ENCODE measurements at places on chromosomes 13 and 19.

GRCh38 chr13:64083396-64083795, 2667.7 kb upstream of the PCDH20 start:
- no peak for DNase-seq

GRCh38 chr13:40193286-40194223, 472.9 kb downstream of the FOXO1 start:
- DNase-seq: no peak

- DNase-seq: no peak
Observed at GRCh38 chr19:52673014-52673413, 34.9 kb upstream of the ZNF83 start.

DNA sequence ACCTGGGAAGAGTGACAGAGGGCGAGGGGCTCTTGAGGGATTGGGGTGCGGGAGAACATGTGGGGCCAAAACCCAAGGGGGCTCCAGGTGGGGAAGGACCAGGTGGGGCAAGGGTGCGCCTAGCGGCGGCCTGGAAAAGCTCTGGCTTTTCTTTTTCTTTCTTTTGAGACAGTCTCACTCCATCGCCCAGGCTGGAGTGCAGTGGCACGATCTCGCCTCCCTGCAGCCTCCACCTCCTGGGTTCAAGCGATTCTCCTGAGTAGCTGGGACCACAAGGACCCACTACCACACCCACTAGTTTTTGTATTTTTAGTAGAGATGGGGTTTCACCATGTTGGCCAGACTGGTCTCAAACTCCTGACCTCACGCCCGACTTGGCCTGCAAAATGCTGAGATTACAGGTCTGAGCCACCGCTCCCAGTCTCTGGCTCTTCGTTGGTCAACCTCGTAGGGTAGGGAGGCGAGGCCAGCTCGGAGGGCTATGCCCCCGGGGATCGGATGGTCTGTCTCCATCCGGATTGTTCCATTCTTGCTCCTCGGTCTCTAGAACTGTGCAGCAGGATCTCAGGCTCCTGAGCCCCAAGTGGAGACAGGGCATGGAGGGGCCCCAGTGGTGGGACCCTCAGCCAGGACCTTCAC, 3.7 kb downstream of the GADD45B start:
- no peak for DNase-seq

DNA sequence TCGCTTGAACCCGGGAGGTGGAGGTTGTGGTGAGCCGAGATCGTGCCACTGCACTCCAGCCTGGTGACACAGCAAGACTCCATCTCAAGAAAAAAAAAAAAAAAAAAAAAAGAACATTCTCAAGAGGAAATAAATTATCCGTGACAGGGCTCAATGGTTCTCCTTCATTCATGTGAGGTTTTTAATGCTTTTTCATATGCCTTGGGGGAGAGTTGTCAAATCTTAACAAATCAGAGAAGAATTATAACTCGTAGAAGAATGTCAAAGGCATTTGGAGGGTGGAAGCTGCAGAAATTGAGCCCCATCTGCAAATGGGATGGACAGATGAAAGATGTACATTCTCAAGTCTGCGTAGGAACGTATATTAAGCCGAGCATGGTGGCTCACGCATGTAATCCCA, 34.9 kb upstream of the HOMER3 start:
- no peak for DNase-seq

- no peak for DNase-seq
Observed at GRCh38 chr13:44300895-44301638, 72.6 kb upstream of the SERP2 start.

DNA sequence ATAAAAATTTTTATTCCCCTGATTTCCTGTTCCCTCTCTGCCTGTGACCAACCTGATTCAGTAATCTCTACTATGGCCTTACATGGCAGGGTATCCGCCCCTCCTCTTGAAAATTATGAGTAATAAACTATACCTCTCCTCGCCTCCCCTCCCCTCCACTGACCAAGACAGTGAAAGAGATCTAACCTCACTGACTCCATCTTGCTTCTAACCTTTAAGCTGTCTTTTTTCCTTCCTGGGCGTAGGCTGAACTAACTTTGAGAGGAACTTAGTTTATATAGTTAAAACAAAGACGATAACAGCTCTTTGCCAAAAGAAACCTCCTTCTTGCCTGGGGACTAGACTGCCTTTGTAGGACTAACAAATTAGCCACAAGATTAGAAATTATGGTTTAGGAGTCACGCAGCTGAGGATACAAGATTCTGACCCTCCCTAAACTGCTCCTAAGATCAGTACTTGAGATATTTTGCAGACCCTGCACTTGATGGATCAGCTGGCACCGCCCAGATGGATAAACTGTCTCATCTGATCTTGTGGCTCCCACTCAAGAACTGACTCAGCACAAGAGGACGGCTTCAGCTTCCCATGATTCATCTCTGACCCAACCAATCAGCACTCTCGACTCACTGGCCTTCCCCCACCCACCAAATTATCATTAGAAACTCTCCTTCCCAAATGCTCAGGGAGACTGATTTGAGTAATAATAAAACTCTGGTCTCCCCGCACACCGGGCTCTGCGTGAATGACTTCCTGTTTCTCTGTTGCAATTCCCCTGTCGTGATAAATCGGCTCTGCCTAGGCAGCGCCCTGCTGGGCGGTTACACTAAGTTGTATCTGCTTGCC, 187.1 kb downstream of the TDRD3 start:
- DNase-seq: no peak

DNA sequence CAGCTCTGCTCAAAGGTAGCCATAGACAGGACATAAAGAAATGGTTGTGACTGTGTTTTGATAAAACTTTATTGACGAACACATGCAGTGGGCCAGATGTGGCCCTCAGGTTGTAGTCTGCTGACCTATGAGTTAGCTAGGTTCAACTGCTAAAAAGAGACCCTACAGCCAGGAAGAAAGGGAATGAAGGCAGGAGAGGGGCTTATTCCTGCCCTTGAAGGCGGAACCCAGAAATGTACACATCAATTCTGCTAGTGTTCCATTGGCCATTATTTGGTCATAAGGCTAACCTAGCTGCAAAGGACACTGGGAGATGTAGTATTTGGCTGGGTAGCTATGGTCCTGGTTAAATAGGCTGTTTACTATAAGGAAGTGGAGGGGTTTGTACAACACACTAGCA, 18.0 kb downstream of the APBA3 start:
- DNase-seq: no peak

GRCh38 chr13:80164462-80164861, 176.5 kb downstream of the SPRY2 start:
- no peak for DNase-seq

GRCh38 chr13:38328699-38329098, 21.0 kb upstream of the UFM1 start:
- no peak for DNase-seq

- no peak for DNase-seq
Observed at GRCh38 chr19:32172566-32173160, 172.7 kb upstream of the ZNF507 start.

GRCh38 chr13:103068836-103069235, 2.6 kb upstream of the SLC10A2 start:
- DNase-seq: no peak

DNA sequence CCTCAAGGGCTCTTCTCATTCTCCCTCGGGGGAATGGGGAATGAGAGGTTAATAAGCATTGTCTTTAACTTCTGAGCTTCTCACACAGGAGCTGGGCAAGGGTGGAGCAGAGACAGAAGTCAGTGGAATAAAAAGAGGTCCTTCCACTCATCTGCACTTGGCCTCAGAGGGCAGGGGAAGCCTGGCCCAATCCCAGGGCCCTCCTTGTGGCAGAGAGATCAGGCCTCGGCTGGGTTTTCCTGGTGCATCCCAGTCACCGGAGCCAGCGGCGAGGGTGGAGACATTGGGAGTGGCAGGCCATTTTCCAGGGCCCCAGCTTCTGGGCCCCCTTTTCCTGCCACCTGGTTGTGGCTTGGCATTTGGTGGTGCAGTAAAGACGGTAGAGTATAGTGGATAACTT, 10.6 kb downstream of the CALM3 start:
- no peak for DNase-seq

- no peak for DNase-seq
Observed at GRCh38 chr19:13139633-13140311, 10.4 kb downstream of the STX10 start.

- peak; percentile 21 for DNase-seq
Observed at GRCh38 chr13:110138010-110138699, 168.8 kb downstream of the COL4A1 start.

DNA sequence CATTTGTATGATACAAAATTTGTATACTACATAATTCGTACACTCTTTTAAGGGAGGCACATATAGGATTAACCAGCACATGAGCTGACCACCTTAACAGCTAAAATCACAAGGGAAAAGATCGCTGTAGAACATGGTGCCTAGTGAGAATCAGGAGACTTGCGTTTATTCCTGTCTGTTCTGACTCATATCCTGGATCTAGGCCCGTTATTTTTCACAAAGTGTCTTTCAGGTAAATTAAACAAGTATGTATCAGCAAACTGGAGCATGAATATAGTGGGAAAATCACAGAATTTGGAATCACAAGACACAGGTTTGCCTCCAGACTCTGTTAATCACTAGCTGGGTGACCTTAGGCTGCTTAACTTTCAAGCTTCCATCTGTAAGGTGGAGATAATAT, 47.5 kb upstream of the ESD start:
- no peak for DNase-seq

GRCh38 chr13:76852986-76853385, 33.2 kb downstream of the KCTD12 start:
- DNase-seq: no peak

DNA sequence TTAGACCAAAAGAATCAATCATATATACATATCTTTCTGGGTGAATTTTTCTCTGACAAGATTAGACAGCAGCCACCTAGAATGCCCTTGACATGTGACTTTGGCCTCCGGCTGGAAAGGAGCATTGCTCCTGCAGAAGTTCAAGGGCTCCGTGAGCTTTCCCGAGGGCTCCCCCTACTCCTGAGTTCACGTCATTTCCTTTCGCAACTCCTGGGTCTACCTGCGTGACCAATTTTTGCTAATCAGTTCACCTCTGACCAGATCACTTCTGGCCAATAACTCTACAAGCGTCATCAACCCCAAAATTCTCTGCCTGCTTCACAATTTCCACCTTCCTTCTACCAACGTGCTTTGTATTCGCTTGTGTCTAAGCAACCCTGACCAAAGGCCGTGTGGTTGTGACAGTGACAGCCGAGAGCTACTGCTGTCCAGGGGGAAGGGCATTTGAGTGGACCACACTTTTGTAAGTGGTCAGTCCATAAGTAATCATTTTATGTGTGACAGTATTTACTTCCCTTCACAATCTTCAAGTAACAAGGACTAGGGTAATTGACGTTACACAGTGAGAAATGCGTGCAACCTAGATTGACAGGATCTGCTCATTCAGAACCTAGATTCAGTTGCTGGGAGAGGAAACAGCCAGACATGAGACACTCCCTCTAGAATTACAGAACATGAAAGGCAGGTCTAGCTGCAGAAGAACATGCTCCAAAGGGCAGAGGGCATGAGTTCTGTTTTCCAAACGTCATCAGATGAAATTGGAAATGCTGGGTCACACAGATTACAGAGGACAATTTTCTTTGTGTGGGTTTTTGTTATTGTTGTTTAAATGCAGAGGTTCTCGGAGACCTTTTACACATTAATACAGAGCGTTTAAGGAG, 145.9 kb upstream of the SPACA7 start:
- no peak for DNase-seq

GRCh38 chr13:28885181-28885580, 65.0 kb downstream of the MTUS2 start:
- no peak for DNase-seq

- no peak for DNase-seq
Observed at GRCh38 chr19:4196587-4197148, 14.2 kb downstream of the ANKRD24 start.

DNA sequence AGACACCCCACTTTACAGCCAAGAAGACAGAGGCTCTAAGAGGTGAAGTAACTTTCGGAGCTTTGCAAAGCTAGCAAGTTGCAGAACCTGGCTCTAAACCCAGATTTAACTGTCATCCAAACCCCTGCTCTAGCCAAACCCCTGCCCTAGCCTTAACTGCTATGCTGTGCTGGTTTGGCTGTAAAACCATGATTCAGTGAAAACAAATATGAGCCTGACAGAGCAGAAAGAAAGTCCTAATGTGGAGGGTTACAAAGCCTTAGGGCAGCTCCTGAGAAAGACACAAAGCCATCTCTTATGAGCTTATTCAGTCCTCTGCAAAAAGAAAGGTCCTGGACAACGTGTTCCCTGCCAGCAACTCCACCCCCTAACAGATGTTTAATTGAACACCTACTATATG, 172.8 kb downstream of the KATNAL1 start:
- no peak for DNase-seq

DNA sequence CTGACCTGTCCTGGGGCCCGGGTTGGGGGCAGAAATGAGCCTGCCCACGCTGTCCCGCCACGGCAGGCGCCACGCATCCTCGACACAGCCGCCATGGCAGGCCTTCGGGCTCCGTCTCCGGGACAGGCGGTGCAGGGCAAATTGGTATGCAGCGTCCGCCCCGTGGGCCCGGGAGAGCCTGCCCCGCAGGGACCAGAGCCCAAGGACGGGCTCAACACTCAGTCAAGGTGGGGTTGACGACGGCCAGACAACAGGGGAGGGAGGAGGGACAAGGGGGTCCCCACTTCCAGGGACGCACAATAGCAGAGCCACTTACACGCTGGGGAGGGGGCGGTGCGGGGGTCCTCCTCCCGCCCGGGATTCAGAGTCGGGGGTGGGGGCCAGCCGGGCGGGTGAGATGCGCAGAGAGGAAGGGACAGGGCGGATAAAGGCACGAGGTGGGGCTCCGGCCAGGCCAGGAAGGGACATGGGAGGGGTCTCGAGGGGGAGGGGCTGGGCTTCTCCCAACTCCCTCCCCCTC, 1.2 kb downstream of the CTXN1 start:
- no peak for DNase-seq

DNA sequence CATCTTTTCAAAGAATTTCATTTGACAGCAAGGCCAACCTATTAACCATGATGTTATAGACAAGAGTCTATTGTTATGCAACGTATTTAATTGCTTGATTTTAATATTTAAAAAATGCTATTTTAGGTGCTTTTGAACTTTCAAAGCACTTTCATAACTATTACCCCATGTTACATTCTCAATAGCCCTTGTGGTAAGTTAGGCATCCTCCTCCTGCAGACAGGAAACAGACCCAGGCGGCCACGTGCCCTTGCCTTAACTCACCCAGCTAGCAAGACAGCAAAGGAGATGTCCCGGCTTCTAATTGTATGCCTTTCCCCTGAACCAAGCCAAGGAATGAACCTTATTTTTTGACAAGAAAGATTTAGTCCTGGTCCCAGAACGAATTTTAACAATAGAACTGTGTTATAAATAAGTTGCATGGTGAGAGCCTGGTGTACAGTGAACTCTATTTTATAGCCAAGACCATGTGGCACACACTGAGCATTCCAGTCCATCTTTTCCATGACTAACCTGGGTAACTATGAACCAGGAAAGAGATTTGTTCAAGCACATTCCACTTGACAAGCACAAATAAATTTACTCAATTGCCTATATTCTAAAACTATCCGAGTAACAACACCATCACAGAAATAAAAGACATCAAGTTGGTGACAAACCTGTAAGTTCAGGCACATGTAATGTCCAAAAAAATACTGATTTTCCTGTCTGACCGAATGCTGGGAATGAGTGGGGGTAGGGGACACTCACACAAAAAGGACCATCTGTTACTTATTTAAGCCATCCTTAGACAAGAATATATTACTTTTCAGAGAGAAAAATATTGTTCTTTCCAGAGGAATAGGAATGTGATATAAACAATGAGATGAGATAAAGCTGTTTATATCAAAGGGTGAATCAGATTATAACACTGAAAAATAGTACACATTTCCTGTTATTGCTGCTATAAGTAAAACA, 163.0 kb downstream of the EFNB2 start:
- no peak for DNase-seq

GRCh38 chr19:18021121-18021755, 13.3 kb downstream of the ARRDC2 start:
- DNase-seq: peak; percentile 85

Data from CD4-positive, alpha-beta T cell treated with Interleukin-6 at 100 ng/mL for 8 hours (primary cell).